Activated CD8-positive, alpha-beta memory T cell treated with anti-CD3 and anti-CD28 coated beads, Interleukin-2, amount 10 ng/mL, durations not matched to agents 7 days and 5 days (primary cell): ENCODE measurements at places on chromosomes 1 and 21. TPM values are rescaled to one million over a fixed set of nuclear protein-coding genes. Genes with fewer than 3 reads are reported as not detected.

GRCh38 chr21:26171258-26172100, 909 bp upstream of the APP start:
- no peak for DNase-seq

DNA sequence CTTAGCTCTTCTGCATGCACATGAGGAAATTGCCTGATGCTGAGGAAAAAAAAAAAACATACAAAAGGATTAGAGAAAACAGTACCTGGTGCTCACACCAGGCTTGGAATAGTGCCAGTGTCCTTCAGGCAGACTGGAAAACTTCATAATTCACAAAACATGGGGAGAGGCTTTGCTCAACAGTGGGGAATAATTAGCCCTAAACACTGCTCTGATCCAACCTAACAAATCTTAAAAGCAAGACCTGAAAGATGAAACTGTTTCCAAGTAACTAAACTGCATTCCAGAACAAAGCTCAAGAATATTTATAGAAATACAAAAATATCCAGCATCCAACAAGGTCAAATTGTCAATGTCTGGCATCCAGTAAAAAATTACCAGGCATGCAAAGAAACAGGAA, 124.8 kb downstream of the AK5 start:
- DNase-seq = no peak

DNA sequence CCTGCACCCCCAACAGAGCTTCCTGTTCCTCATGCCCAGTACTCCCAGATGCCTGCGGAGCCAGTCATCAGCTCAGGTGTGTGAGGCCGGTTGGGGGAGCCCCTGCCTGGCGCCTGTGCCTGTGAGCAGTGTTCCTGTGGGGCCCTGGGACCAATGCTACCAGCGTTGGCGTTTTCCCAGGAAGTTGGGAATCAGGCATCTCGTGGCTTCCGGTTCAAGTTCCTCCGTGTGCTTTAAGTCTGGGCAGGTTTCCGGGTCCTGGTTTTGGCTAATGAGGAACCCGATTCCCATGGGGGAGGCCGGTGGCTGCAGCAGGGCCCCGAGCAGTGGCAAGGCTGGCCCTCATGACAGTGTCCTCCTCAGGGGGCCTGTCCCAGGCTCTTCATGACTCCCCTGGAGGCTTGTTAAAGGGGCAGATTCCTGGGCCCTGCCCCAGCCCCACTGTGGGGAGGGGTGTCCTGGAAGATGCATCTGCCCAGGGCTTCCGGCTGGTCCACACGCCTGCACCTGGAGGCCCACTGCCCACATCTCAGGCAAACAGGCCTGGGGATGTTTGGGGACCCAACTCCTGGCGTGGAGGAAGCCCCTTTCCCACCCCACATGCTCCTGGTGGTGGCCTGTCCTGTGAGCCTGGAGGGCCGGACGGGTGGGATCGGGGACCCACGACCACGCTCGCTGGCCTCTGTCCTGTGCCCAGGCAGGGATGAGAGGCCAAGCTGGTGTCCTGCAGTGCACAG, 26.2 kb downstream of the TP73 start:
- no peak for DNase-seq

- peak; percentile 69 for DNase-seq
Measured at GRCh38 chr1:84122780-84123382, 21.2 kb upstream of the PRKACB start.

GRCh38 chr1:165352442-165353293, 3.8 kb downstream of the LMX1A start:
- DNase-seq = no peak

- DNase-seq = no peak
Measured at GRCh38 chr1:246309247-246309884, 197.7 kb downstream of the SMYD3 start.

The CBS gene
- total RNA-seq = 23.3 TPM

The KRTAP20-3 gene
- total RNA-seq = not detected

The HUNK gene
- total RNA-seq = 0.28 TPM

The C4BPB gene
- total RNA-seq = 1.1 TPM

The HSD3B1 gene
- not detected for total RNA-seq

The TEKT2 gene
- total RNA-seq = not detected
